ENCODE measurements at places on chromosomes 2 and 18. TPM values are rescaled to one million over a fixed set of nuclear protein-coding genes. Genes with fewer than 3 reads are reported as not detected.

DNA sequence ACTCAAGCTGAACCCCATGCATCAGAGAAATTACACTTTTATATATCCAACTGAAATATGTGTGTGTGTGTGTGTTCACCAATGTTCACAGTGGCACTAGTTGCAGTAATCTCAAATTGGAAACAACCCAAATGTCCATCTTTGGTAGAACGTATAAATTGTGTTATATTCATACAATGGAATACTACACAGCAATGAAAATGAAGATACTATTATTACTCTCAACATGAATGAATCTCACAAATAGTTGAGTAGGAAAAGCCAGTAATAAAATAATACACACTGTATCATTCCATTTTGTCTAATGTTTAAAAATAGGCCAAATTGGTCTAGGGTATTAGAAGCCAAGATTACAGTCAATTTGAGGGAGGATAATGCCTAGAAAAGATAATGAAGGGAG is 48.0 kb upstream of the NFE2L2 start:
- DNase-seq = no peak

GRCh38 chr2:71778514-71778913 is 325.2 kb downstream of the DYSF start:
- DNase-seq = no peak

DNA sequence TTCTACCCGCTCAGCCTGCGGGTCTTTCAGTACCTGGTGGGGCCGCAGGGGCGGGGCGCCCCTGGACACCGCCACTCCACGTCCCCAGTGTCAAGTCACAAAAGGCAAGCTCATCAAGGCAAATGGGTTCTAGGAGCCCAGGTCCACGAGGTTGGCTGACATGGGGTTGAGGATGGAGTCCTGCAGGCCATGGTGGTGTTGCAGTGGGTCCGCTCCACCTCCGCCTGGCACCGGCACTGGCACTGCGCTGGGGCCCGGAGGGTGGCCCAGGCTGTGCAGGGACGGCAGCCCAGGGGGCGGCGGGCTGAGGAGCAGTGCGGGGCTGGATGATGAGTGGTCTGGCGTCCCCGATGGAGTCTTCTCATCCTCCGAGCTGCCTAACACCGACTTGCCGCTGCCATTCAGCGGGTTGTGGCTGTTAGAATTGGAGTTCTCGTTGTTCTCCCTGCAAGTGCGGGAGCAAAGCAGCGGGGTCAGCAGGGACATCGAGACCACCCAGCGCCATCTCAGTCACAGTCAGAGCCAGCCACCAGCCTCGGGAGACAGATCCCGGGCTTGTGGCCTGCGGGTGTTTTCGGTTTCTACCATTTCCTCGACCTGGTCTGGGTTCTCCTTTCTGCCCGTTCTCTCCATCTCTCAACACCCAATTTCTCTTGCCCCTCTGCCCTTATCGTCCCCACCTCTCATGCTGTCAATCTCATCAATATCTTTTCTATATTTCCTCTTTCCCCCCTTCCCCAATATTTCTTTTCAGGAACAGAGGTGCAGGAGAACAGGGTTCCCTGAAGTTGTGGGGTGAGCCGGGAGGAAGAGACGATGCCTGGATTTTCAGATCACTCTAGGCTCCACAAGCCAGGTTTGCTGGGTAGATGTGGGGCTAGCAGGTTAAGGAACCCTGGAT is 3.0 kb downstream of the SIX2 start:
- no peak for DNase-seq

DNA sequence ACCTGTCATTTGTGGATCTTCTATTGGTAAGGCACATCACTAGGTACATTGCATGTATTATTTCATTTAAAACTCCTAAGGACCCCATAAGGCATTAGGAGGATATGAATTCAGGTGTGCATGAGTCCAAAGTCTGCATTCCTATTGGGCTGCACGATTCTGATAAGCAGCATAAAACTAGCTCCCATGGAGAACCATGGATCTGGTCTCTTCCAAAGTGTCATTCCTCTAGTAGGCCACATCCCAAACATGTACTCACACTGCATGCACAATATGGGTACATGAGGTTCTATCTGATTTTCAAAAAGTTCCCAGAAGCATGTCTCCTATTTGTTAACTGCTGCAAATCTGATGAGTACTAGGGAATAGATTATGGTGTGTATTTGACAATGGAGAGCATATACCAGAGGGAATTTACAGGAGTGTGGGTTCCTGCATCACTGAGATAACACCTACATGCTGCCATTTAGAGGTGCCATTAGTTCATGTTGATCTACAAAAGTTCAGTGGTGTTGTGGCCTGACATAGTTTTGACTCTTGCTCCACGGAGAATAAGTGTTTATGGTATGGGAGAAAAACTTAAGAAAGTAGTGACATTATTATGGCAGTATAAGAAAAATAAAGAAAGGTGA is 11.3 kb downstream of the CYTIP start:
- DNase-seq = no peak

Gene PTGR3
- total RNA-seq = 6.3 TPM

Gene ASXL3
- total RNA-seq = under 0.01 TPM

Gene AGXT
- not detected for total RNA-seq

Gene CPS1
- total RNA-seq = 12.6 TPM

Gene ABCG8
- under 0.01 TPM for total RNA-seq

Gene TSHZ1
- total RNA-seq = 1.3 TPM

DNA sequence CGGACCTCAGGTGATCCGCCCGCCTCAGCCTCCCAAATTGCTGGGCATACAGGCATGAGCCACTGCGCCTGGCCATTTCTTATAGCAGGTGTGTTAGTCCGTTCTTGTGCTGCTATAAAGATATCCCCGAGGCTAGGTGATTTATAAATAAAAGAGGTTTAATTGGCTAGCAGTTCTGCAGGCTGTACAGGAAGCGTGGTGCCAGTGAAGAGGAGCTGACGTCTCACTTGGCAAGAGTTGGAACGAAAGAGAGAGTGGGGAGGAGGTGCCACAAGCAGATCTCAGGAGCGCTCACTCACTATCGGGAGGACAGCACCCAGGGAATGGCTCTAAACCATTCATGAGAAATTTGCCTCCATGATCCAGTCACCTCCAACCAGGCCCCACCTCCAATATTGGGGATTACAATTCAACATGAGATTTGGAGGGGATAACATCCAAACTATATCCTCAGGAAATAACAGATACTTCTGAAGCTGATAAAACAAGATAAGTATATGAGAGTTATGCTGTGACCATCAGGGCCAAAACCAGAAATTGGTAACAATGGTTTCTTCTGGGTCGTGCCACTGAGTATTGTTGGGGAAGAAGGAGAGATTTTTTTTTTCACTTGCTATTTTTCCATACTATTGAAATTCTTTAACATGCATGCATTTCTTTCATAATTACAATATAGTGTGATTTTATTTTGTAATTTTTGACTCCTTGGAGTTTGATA is 7.4 kb upstream of the RMC1 start:
- peak; percentile 59 for DNase-seq
